ENCODE measurements at places on chromosomes 4 and X. TPM values are rescaled to one million over a fixed set of nuclear protein-coding genes. Genes with fewer than 3 reads are reported as not detected.

Gene HSFX1
- total RNA-seq, result 4.5 TPM

Gene ARMCX2
- 90.4 TPM for total RNA-seq

DNA sequence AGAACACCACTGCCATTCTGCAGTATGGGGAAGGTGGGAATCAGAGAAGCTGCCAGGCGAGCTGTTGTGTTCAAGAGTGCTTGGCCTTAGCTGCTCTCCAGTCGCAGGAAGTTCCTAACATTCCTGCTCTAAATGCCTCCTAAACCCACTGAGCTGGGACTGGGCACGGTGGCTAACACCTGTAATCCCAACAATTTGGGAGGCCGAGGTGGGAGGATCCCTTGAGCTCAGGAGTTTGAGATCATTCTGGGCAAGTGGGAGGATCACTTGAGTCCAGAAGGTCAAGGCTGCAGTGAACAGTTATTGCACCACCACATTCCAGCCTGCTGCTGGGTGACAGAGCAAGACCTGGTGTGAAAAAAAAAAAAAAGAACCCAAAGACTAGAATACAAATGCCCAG lies 690.3 kb upstream of the FAM241A start:
- DNase-seq, result no peak

Gene EXOC1L
- not detected for total RNA-seq

- DNase-seq, result no peak
Observed at GRCh38 chr4:54378461-54378860, 149.4 kb downstream of the PDGFRA start.

Gene FHIP1A
- total RNA-seq, result 12.3 TPM

GRCh38 chr4:125021189-125021588 lies 293.6 kb upstream of the FAT4 start:
- DNase-seq, result no peak

Gene UGT2B11
- total RNA-seq, result not detected

Gene SLC9A6
- total RNA-seq, result 13.5 TPM

GRCh38 chr4:100113732-100114131 lies 76.5 kb downstream of the DDIT4L start:
- DNase-seq, result no peak

GRCh38 chr4:7625071-7625470 lies 190.3 kb upstream of the PSAPL1 start:
- DNase-seq, result no peak

DNA sequence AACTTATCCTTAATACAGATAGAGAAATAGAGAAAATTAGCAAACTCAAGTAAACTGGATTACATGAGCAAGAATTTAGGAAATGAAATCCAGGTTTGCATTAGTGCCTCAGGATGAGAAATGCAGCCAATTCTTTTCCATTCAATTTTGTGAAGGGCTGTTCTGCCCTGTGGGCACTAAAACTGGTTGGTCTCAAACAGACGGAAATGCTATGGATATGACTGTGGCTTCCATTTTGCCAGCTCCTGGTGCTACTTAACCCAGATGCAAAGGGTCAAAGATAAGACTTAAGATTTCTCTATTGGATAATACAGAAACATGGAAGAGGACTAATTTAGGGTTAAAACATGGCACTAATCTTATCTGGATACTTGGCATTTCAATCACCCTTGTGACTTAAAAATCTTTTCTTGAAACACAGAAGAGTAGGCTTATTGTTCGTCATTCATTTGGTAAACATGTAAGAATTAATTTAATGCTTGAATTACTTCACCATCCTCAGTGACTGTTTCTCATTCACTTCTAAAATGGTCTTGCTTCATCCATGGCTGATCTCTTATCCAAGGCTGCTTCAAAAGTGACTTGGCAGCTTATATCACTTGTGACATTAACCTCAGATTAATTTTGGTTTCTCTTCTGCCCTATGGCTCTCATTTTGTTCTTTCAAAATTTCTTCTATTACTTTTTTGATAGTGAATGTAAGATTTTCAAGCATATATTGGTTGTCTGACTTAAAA lies 1008.7 kb downstream of the GLUD2 start:
- no peak for DNase-seq

Gene FHL1
- 89.5 TPM for total RNA-seq

DNA sequence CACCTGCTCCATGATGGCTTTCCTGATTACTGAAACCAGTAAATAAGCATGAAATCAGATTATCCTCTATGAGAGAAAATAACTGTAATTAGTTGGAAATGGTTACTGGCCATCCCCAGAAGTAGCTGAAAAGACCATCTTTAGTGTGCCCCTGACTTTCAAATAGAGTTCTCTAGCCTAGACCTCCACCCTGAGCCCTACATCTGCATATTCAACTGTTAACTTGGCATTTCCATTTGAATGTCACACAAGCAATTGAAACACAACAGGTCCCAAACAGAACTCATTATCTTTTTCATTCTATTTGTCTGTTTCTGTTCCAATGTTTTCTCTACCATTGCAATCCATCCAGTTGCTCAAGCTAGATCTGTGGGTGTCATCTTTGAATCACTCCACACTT lies 952.3 kb downstream of the RPA4 start:
- DNase-seq, result no peak

DNA sequence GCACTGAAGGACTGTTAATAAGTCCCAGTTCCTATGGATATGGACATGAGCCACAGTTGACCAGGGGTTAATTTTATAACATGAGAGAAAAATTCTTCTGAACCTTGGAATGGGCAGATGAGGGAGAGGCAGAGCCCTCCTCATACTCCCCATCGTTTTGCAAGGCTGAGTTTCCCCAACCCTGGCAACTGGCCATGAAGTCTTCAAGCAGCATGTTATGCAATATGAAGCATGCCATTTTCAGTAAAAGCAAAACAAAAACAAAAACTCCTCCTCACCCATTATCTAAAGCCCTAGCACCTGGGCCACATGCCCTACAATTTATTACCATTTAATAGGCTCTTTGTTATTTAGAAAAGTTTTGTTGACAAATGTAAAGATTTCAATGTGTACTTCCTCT lies 64.5 kb downstream of the GPC4 start:
- DNase-seq, result peak; percentile 33

DNA sequence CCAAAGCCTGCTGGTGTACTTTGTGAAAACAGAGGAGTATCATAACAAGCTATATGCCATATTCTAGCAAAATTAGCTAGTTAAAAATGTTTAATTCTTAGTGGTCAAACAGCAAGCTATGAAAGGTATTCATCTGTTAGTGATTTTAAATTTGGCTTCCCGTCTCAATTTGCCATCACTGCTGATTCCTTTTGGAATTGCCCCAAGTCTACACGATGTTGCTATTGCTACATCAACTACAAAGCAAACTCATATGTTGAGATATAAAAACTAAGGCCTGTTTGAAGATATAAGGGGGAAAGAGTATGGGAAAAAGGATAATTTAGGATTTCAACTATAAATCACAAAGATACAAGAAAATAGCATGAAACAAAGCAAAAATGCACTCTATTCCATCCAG lies 146.1 kb downstream of the COL25A1 start:
- DNase-seq, result no peak

- no peak for DNase-seq
Observed at GRCh38 chr4:124177647-124178425, 534.7 kb downstream of the ANKRD50 start.

GRCh38 chr4:70062000-70062399 lies 11.8 kb downstream of the HTN1 start:
- no peak for DNase-seq

GRCh38 chr4:181509073-181509472 lies 734.1 kb upstream of the TENM3 start:
- DNase-seq, result no peak

GRCh38 chr4:84792366-84793301 lies 173.9 kb downstream of the WDFY3 start:
- no peak for DNase-seq

Gene TENM3
- 9.9 TPM for total RNA-seq

Gene DAPP1
- total RNA-seq, result 1.6 TPM

Gene TMPRSS11B
- total RNA-seq, result not detected

GRCh38 chrX:47458528-47458927 lies 24.5 kb downstream of the ZNF41 start:
- no peak for DNase-seq

GRCh38 chr4:153362184-153362583 lies 17.7 kb downstream of the MND1 start:
- DNase-seq, result no peak

DNA sequence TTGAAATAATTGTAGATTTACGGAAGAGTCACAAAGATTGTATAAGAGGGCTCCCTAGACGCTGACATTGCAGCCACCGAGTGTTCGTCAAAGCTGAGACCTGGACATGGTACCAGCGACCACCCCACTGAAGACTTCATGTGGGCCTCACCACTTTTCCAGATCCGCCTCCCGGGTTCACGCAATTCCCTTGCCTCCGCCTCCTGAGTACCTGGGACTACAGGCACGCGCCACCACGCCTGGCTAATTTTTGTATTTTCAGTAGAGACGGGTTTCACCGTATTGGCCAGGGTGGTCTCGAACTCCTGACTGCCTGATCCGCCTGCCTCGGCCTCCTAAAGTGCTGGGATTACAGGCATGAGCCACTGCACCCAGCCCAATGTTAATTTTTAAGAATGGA lies 29.7 kb downstream of the CPLX1 start:
- DNase-seq, result no peak

DNA sequence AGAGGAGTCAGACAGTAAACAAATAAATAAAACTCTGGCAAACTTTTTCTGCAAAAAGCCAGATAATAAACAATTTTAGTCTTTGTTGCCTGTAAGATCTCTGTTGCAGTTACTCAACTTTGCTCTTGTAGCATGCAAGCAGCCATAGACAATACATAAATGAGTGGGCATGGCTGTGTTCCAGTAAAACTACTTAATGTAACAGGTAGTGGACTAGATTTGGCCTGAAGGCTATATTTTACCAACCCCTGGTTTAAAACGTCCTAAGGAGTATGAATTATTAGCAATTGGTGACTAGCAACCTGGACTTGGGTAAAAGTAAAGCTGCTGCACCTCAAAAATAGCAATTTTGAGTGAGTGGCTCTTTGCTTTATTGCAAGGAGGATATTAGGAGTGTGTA lies 30.9 kb downstream of the SLAIN2 start:
- no peak for DNase-seq

- DNase-seq, result no peak
Observed at GRCh38 chr4:8819473-8820177, 52.0 kb downstream of the HMX1 start.

Gene GAB1
- 40.1 TPM for total RNA-seq

Gene PNMA5
- total RNA-seq, result not detected

- DNase-seq, result no peak
Observed at GRCh38 chr4:155842080-155842479, 24.0 kb downstream of the ASIC5 start.

GRCh38 chr4:81214144-81214880 lies 710 bp downstream of the PRKG2 start:
- no peak for DNase-seq

DNA sequence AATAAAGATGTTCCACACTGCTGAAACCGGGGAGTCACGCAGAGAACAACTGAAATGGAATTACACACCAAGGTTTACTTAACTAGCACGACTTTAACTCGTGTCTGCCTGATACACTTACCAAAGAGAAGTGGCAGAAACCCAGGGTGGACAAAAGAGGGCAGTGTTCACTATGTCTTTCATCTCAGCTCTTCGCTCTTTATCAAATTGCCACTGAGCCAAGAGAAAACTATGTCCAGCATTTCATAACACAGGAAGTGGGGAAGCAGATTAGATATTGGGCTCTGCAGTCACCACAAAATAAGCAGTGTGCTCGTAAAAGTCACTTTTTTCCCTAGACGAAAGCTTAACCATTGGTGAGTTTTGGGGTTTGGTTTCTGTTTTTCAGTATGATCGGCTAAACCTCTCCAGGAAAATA lies 155.7 kb downstream of the CHIC2 start:
- peak; percentile 56 for DNase-seq

- DNase-seq, result no peak
Observed at GRCh38 chr4:152217896-152218295, 318.0 kb downstream of the FBXW7 start.

GRCh38 chrX:138485767-138486166 lies 225.8 kb downstream of the FGF13 start:
- DNase-seq, result no peak

DNA sequence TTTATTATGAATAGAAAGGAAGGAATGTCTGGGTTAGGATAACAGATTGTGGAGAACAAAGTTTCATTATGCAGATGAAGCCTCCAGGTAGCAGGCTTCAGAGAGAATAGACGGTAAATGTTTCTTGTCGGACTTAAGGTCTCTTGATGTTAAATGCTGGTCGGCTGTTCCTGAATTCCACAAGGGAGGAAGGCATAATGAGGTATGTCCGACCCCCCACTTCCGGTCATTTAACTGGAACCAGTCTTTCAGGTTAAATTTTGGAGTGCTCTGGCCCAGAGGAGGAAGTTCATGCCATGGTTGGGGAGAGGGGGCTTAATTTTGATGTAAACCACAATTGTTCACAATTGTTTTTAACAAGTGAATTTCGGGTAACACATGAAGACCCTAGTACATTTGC lies 158.1 kb upstream of the VCX3A start:
- no peak for DNase-seq

DNA sequence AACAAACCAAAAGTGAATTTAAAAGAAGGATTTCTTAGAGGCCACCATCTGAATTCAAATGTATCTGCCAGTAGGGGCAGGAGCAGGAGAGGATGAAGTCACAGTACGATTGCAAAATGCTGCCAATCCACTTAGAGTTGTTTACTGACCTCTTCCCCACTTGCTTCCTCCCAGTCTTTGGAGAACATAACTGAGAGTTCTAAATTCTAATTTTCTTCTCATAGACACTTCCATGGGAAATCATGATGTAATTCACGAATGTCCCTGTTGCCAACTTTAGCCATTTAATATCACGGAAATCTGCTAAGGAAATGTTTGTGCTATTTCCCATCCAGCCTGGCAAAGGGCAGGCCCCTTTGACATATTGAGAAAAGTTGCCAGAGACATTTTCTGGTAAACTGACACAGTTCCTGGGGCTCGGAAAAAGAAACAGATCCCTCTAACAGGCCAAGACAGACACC lies 33.6 kb upstream of the NOCT start:
- no peak for DNase-seq

Gene BMX
- total RNA-seq, result 1.3 TPM

Gene BDH2
- total RNA-seq, result 77.0 TPM

DNA sequence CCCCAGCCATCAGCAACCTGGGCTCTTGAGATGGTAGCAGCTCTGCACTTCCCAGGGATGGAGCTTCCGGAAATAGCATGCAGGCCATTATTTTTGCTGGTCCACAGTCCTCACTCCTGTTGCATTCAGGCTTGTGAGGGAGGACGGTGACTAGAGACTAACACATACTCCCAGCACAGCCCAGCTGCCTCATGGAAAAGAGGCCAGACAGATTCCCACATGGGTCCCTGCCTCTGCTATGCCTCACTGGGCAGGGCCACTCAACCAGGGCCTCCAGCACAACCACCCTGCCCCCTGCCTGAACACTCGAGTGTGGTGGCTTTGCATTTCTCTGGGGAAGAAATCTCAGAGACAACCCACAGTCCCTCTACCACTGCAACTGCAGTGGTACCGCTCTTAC lies 1195.1 kb downstream of the PCDH18 start:
- DNase-seq, result no peak

All from ovary (tissue), 10 donors.